ENCODE measurements at places on chromosomes 6 and 20.

DNA sequence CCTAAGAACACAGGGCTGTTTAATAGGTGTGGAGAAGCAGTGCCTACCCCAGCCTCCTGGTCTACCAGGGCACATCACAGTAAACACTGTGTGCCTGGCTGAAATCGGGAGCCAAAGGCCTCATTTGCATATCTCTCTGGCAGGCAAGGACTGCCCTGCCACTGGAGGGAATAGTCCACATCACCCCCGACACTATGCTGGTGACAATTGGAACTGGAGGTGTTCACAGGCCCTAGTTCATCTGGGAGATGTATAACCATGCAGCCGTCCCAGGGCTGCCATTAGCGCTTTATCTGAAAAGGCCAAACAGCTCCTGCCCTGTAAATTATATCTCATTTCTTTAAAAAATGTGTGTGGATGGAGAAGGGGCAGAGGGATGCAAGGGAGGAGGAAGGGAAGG, 150.3 kb downstream of the LINC00237 start:
- no peak for DNase-seq

DNA sequence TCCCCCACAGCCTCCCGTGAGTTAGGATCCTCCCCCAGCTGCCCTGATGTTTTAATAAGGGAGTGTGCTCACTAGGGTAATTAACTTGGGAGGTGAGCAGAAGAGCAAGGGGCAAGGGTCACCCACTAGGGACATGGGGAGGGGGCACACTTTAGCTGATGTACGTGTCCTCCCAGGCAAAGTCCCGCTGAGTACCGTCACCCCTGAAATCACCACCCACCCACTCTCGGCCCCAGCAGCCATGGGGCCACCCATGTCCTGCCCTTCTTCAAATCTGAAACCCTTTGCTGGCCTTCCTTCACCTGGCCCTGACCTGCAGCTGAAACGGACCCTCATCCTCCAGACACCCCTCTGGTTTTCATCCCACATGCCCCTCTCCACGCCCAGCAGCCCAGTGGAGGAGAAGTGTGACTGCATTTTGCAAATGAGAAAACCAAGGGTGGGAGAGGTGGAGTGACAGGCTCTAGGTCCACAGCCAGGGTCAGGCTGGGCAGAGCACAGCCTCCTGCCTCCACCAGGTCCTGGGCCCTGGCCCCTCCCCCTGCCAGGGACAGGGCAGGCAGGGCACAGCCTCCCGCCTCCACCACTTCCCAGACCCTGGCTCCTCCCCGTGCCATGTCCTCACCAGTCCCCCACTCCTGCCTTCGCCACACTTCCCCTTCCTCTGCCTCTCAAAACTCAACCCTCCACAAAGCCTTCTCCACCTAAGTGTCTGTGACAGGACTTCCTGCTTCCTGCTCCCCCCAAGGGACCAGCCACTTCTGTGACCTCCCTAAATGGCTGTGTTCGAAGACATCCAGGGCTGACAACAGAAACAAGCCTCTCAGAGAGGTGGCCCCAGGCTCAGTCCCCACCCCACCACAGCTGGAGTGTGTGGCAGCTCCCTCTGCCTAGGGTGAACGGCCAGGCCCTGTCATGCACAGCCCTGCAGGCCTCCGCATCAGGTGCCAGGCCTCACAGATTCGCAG, 15.1 kb downstream of the ACSS1 start:
- DNase-seq, result no peak

DNA sequence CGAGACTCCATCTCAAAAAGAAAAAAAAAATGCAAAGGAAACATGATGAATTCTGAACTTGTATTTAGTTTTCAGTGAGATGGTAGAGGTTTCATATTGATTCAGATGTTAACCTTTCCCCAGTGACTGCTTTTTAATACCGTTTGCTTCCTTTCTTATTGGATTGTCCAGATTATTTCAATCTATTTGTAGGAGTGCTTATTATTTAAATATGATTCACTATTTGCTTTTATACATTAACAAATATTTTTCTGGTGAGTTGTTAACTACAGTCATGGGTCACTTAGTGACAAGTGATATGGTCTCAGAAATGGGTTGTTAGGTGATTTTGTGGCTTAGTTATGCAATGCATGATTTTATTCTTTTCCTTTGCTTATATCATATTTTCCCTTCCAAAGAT, 8.4 kb downstream of the PI3 start:
- no peak for DNase-seq

GRCh38 chr6:14671261-14671681, 553.7 kb downstream of the CD83 start:
- DNase-seq, result peak; percentile 74

GRCh38 chr6:16148498-16148897, 19.6 kb downstream of the MYLIP start:
- DNase-seq, result peak; percentile 60

- DNase-seq, result peak; percentile 30
These were observed 7.3 kb upstream of the PRPH2 start for GRCh38 chr6:42729731-42730130.

- no peak for DNase-seq
These were observed 22.2 kb downstream of the C20orf203 start for GRCh38 chr20:32651537-32651936.

GRCh38 chr6:128167552-128167951, 266.7 kb upstream of the THEMIS start:
- no peak for DNase-seq

GRCh38 chr6:7813704-7814103, 87.8 kb downstream of the BMP6 start:
- DNase-seq, result no peak

DNA sequence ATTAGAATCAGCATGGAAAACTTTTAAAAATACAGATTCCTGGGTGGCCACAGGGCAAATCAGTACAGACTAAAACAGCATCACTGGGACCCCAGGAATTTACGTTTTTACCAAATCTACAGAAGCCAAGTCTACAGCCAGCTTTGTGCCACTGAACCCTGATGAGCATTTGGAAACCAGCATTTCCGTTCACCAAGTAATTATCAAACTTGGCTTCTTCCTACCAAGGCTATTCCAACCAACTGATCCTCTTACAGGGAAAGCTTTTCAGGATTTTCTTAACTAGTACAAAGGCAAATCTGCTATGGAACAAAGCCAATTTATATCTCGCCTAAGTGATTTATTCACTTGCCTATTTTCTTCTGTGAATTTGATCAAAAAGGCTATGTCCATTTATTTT, 47.0 kb downstream of the PLAGL1 start:
- DNase-seq, result no peak

DNA sequence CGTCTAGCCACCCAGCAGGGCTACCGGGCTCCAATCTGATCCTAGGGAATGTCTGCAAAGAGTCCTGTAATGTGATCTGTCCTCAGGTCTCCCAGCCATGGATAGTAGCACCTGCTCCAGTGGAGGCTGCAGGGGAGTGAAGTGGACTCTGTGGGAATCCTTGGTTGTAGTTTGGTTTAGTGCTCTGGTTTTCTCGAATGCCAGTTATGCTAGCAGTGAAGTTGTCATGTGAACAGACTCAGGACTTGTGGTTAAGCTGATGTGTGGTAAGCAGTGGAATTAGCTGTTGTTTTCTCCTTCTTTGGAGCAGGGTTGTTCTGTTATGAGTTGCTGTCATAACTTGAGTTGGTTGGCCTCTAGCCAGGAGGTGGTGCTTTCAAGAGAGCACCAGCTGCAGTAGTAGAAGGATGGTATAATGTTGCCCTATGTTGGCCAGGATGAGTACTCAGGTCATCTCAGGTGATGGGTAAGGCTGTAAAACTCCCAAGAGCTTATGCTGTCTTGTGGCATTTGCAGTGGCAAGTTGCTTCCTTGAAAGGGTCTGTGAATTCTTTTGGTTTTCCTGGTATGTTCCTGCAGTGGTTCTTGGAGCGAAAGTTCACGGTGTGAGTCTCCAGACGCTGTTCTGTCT, 390.2 kb downstream of the UTRN start:
- DNase-seq, result peak; percentile 14

DNA sequence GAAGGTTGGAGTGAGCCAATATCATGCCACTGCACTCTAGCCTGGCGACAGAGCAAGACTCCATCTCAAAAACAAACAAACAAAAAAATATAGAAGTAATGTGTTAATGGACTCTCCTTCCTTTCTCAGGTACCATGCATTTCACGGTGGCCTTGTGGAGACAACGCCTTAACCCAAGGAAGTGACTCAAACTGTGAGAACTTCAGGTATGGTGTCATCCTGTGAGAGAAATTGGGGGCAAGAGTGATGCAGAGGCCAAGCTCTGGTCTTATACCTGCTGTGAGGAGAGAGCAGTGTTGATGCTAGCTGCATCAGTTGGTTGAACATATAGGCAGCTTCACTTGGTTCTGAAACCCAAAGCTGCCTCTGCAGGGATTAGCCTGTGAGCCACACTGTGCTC, 6.2 kb downstream of the ITCH start:
- DNase-seq, result no peak

- no peak for DNase-seq
These were observed 104.5 kb upstream of the RNF24 start for GRCh38 chr20:4119854-4120209.

- no peak for DNase-seq
These were observed 45.6 kb upstream of the MAN1A1 start for GRCh38 chr6:119395192-119395591.

DNA sequence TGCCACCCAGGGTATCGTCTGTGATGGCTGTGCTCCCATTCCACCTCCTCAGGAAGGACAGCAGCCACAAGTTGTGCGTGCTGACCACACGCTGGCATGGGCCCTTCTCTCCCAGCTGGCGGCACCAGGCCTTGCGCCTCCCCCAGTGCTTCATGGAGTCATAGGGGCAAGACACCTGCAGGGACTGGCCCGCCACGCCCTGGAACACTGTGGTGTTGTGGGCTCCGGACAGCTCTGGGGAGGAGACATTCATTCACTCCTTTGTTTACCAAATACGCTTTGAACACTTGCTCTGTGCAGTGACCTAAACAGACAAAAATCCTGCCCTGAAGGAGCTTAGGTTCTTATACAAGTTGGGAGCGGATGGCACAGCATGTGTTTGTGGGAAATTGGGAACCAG, 1.5 kb downstream of the TREM2 start:
- DNase-seq, result no peak

DNA sequence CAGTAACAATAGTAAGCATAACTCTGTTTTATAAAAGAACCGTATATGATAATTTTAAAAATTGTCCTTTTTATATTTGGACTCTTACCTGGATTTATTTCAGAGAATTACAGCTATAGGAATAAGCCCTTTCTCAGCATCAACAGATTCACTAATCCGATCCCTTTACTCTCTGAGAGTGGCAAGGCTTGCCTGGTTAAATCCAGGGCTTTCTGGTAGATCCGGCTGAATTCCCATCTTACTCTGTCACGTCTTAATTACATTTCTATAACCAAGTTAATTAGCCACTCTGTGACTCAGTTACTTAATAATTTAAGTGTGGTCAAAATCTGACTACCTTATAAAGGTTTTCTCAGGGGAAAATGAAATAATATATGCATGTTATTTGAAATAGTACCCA, 294.7 kb downstream of the FRK start:
- no peak for DNase-seq

DNA sequence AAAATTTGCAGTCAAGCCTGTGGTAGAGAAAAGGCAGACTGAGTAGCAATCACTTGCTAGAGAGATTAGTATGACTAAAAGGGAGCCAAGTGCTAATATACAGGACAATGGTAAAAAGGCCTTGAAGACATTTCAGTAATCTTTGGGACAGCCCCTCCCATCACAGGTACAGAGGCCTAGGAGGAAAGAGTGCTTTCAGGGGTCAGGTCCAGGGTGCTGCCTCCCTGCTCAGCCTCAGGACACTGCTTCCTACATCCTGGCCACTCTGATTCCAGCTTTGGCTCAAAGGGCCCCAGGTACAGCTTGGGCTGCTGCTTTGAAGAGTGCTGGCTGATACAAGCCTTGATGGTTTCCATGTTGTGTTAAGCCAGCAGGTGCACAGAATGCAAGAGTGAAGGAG, 543.5 kb downstream of the MMUT start:
- DNase-seq, result no peak

DNA sequence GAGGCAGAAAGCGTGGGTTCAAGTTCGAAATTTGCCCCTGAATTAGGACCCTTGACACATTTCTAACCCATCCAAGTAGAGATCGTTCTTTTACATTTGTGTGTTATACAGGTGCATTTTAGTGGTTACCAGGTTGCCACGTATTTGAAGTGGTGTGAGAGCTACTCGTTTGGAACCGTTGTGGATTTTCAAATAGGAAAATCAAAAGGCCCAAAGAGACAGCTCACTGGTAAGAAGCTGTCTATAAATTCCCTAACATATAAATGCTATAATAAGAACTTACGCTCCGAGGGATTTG, 1.6 kb upstream of the REV3L start:
- DNase-seq, result peak; percentile 16

DNA sequence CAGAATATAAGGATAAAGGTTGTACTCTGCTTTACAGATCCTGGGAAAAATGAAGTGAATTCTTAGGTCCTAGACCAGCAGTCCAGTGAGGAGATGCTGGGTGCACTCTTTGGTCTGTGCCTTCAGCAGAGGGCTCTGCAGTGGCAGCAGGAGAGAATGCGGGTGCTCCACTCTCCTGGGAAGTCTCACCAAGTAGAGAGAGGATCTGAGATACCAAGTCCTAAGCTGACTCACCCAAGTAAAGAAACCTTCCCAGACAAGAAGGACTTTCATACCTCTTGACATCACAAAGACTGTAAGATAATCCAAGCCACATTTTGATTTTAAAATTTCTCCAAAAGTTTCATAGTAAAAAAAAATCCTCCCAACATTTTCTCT, 116.9 kb upstream of the EMILIN3 start:
- peak; percentile 36 for DNase-seq

- no peak for DNase-seq
These were observed 955 bp upstream of the SLC26A8 start for GRCh38 chr6:36025260-36025931.

- DNase-seq, result peak; percentile 56
These were observed 182.8 kb downstream of the SASH1 start for GRCh38 chr6:148525453-148525852.

DNA sequence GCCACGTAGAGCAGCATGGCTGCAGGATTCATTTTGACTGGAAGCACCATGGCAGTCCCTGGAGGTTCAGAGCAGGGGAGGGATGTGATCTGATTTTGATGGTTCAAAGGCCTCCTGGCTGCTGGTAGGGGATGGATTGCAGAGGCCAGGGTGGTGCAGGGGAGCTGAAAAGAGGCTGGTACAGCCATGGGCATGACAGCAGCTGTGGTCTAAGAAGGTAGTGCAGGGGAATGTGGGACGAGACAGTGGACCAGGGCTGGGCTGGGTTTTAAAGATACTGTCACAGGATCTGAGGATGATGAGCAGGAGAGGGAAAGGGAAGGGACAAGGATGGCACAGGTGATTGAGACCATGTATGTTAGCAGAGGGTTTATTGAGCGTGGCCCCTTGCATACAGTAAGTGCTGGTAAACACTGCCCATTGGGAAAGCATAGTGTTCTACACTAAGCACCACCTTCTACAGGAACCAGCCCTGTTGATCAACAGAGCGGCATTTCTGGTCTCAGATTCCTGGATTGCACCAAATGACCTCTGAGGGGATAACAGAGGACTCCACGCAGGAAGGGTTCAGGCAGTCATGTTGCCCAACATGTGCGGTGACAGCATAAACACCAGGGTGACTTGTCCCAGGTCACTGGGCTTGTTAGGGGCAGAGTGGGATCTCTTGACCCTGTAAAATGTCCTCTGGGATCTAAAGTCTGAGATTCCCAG, 14.5 kb upstream of the SIRPA start:
- no peak for DNase-seq

Measured in RCC 7860 (cell line).